ENCODE measurements at places on chromosomes 16 and 17. TPM values are rescaled to one million over a fixed set of nuclear protein-coding genes. Genes with fewer than 3 reads are reported as not detected.

Gene EVI2A
- 36.1 TPM for total RNA-seq

Gene TEKT1
- not detected for total RNA-seq

Gene BRIP1
- 0.33 TPM for total RNA-seq

Gene GLP2R
- 7.5 TPM for total RNA-seq

Gene NUDT16L1
- 15.6 TPM for total RNA-seq

Gene ACSM2A
- not detected for total RNA-seq

Gene MT1G
- total RNA-seq: 315 TPM

Gene CHD9
- total RNA-seq: 113 TPM

Gene CACNG5
- not detected for total RNA-seq

Gene MYH3
- total RNA-seq: 2.9 TPM

Gene C16orf95
- total RNA-seq: 2.0 TPM
